ENCODE measurements at places on chromosomes 3 and 15.
A peak's percentile ranks its signal among the peaks of the same experiment; 100 is the strongest.

GRCh38 chr3:40770061-40770460 is 245.3 kb downstream of the ZNF621 start:
- no peak for DNase-seq

DNA sequence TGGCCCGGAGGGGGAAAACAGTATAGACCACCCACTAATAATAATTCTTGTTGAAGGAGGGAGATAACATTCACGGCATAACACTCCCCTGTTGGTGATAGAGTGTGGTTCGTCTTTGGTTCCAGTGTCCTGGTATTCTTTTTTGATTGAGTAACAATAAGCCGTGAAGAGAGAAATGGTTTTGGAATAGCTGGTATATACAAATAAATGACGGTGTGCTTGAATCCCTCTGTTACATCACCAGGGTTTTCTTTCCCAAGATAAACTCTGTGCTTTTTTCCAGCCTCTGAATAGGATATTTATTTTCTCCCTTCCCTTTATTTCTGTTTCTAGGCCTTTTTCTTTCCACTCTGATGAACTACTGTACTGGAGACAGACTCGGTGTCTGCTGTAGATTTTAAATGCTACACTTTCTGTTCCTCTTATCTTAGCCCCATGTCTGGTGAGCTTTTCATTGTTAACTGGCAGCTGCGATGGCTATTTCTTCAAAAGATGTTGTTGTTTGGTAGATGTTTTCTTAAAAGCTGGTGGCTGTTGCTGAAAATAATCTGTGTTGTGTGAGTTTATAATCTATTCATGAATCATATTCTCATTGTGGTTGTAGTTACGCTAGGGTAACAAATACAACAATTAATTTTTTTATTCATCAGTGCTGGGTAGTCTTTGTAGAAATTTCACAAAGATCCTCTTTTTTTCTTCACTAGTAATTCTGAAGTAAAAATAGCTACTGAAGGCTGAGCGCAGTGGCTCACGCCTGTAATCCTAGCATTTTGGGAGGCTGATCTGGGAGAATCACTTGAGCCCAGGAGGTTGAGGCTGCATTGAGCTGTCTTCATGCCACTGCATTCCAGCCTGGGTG is 15.5 kb upstream of the SCAANT1 start:
- no peak for DNase-seq

DNA sequence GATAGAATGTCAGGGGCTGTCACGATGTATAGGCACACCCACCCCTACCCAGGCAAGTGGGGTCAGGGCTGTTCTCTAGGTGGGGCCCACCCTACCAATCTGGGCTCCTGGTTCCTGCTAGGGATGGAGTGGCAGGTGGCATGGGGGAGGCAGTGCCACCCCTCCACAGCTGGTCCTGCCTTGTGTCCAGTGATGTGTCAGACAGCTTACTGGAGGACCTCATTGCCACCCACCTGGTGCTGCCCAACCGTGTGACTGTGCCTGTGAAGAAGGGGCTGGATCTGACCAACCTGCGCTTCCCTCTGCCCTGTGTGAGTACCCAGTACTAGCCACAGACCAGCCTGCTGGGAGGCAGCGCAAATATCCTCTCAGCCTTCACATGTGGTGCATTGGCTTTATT is 27.5 kb downstream of the ESYT3 start:
- DNase-seq: no peak

- DNase-seq: peak; percentile 51
These were observed 76.7 kb downstream of the CBLB start for GRCh38 chr3:105791919-105792786.

DNA sequence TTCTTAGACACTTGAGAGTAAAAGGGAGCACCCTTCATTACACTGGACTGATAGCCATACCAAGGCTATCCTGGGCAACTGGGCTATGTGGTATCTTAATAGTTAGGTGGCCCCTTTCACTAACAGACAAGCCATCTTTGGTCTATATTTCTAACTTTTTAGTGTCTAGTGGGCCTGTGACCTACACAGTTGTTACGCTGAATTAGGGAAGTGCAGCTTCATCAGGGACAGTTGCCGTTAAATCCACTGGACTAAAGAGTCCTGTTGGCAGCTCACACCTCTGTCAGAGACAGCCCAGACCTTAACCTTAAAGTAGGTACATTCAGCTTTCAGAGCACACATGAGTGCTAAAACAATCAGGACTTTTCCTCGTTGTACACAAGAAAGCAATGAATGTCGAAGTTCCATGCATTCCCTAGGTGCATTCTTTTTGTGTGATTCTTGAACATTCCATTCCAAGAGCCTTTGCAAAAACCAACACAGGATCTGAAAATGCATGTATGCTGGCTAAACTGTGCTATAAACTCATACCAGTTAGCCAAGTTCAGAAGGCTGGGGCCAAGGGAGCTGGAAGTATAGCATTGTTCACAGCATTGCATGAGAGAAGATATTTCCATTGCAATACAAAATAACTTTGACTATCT is 230.2 kb upstream of the EIF1B start:
- DNase-seq: no peak

DNA sequence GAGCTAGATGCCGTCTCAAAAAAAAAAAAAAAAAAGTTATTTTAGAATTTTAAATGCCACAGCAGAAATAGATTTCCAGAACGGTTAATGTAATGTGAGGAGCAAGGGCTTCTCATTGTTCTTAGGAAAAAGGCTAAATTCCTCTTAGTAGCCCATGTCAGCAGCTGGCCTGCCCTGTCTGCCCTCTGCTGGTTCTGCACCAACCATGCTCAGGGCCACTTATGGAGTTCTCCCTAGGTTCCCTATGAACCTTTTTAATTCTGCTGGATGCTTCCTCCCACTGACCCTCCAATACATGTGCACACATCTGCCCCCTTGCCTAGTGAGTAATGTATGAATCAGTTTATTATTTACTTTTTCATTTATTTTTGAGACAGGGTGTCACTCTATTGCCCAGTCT is 32.2 kb upstream of the DPPA4 start:
- no peak for DNase-seq

GRCh38 chr3:8988791-8989558 is 25.7 kb upstream of the RAD18 start:
- no peak for DNase-seq

DNA sequence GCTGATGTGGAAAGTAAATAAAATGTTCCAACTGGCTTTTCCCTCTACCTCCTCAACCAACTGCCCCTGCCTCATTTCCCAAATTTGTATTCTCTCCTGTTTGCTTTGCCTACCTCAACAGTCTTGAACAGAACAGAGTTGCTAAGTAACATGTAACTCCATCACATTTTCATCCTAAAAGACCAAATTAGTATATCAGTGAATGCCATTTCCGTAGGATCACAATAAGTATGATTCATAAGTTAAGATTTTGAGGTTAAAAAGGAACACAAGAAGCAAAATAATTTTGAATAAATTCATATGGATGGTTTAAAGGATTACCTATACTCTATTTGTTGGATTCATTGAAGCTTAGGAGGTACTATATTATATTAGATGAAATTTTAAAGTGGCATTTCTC is 154.9 kb downstream of the ECT2 start:
- no peak for DNase-seq

All from Caki2 (cell line).